ENCODE measurements at places on chromosomes 2 and 18.

GRCh38 chr2:47301277-47301618, 101.7 kb upstream of the MSH2 start:
- DNase-seq: no peak

DNA sequence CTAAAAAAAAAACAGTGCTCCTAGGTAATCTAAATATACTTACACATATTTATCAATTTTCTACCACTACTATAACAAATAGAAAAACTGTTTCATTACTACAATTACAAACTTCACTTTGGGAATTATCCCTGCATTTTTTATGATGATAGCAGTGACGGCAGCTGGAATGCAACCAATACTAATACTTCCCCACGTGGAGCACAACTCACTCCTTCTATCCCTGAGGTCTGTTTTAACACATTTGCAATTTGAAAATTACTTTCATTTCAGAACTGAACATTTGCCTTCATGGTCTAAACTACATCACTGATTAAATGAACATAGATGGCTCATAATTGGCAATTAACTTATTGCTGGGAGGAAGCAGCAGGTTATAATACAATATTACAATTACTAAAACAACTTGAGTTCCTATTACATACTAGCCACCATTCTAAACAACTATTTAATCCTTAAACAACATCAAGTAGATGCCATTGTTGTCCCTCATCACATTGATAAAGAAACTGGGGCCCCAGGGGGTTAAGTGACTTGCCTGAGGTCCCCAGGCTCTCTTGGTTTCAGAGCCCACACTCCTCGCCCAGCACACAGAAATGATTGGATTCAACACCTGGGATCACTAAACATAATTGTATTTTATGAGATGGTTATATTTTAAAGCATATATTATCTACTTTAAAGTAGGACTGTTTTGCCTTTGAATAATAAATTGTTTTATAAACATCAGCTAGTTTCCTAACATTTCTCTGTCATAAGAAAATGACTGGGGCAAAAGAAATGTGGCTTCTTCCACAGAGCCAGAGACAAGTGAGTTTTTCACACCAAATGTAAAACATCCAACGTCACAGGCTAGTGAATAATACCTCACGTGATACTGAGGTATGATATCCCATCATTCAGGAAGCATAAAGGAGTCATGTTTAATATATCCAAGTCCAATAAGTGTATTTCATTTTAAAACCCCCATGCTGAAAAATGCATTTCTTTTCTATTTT, 6.2 kb downstream of the COLEC12 start:
- no peak for DNase-seq

DNA sequence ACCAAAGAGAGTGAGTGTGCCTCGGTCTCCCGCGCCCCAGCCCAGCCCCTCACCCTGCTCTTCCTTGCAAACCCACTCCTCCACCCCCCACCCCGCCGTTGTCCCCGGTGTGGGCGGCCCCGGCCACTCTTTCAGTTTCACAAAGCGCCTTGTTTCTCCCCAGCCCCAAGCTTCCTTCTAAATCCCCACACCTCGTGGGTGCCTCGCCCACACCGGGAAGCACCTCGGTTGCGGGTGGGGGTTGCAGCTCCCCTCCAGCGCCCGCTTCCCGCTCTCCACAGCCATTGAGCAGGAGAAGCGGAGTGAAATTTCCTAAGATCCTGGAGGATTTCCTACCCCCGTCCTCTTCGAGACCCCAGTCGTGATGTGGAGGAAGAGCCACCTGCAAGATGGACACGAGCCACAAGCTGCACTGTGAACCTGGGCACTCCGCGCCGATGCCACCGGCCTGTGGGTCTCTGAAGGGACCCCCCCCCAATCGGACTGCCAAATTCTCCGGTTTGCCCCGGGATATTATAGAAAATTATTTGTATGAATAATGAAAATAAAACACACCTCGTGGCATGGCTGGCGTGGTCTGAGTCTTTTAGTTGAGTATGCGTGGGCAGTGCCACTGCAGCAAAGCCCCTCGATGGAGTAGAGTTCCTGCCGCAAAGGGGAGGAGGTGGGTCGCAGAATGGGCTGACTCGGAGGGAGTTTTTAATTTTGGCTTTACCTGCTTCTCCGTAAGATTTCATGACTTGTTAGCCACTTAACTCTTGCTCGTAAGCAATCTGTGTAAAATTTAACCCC, 848 bp downstream of the TMSB10 start:
- no peak for DNase-seq

DNA sequence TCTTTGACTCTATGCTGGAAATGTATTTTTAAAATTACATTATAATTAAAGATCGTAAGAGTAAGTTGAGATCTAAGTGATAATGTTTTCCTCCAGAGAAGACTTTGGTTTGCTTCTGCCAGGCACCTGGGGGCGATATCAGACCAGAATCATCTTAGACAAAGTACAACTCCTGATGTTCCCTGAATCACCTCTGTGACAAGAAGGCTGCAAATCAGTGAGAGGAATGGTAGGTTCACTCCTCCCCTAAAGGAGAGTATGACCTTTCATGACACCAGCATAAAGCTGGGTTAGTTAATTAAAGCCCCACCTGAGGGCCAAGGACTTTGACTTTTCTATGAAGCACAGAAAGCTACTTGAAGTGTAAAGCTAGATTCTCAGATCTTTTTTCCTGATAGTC, 114.4 kb upstream of the DTNA start:
- no peak for DNase-seq

DNA sequence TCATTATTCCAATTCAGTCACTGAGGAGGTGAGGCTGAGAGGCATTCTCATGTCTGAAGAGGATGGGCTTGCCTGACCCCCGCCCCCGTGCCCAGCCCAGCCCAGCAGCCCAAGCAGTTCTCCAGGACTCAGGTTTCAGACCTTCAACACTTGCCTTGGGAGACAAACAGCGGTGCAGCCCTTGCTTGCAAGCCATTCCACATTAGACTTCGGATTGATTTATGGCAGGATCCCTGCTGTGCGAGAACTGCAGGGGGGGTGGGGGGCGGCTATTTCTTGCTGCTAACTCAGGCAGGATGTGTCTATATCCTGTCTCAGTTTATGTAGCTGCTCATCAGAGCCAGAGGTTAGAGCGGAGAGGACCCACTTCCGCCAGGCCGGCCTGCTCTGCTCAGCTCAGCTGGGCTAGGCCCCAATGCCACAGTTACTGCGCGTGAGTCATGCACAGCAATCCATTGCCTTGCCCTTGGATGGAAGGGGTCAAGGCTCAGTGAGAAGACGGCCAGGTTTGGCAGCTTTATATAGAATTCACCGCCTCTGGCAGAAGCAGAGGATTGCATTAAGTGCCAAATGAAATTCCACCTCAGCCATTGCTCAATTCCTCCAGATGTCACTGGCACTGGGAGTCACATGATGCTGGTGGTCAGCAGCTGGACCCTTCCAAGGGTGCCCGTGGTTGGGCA, 1.8 kb downstream of the GYPC start:
- DNase-seq: no peak

DNA sequence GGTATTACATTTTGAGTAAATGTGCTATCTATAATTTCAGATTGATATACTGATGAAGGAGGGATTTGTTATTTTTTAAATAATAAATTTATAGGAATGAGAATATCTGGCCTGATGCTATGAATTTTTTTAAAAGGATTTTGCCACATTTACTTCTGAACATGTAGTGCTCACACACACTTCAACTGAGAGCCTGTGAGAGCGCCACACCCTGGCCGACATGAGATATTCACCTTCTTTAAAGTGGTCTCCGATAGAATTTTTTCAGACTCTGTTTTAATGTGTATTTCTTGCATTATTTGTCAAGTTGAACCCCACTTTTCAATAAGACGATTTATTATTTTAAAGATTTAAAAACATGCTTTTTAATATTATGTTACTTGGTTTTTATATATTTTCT, 813.3 kb downstream of the DCC start:
- no peak for DNase-seq

DNA sequence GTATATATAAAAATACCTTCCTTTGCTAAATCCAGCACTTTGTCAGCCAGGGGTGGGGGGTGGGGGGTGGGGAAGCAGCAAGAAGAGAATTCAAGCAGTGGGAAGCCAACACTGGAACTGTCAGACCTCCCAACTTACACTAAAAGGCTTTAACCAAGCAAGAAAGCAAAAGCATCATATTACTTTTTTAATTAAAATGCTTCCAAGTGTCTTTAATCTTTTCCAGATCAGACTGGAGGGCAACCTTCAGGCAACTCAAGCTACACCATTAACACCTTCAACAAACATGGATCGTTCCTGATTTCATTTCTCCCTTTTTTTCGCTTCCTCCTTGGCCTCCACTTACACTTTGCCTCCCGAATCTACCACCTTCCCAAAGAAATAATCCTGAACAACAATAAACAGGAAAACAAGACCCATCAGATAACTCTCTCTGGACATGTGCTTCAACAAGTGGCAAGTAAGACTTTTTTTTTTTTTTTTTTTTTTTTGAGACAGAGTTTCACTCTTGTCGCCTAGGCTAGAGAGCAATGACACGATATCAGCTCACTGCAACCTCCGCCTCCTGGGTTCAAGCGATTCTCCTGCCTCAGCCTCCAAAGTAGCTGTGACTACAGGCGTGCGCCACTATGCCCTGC, 35.5 kb downstream of the ZNF521 start:
- DNase-seq: no peak

- DNase-seq: no peak
These were observed 50.8 kb upstream of the TMEM87B start for GRCh38 chr2:112004253-112004645.

DNA sequence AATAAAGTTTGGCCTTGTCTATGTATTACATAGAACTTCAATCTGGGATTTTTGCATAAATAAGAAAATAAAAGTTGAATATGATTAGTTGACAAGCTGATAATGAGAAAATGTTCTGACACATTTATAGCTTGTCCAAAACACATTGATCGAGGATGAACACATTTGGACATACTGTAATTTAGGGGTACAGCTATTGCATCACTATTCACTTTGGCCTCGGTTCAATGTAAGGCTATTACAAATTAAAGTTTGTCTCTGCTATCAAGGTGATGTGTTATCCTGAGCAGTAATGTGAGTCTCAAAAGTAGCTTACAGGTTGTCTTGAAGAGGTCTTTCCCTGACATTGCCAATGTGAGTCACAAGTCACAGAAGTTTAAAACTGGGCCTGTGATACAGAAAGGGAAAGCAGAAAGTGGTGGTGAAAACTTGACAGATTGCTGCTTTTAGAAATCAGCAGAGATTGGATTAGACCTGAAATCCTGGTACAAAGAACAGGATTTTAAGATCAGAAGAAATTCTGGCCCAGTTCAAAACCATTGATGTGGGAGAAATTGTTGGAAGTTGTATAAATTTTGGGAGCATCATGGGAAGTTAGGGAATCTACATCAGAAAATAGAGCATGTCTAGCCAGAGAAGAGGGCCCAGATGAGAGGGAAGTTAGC, 674.1 kb downstream of the NYAP2 start:
- no peak for DNase-seq

- DNase-seq: no peak
These were observed 1359.7 kb upstream of the NRXN1 start for GRCh38 chr2:52391621-52392020.

DNA sequence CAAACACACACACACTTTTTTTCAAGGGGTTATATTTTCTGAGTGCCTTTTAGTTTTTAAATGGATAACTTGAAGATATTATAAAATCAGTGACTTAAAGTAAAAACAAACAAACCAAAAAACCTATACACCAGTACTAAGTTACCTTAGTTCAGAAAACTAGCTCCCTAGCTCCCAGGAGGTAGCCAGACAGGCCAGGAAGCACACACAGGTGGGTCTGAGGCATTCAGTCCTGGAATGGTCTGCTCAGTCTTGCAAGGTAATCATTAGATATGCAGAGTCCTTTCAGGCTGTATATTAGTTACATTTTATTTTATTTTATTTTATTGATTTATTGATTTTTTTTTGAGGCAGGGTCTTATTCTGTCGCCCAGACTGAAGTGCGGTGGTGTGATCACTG, 10.7 kb upstream of the DYNC2LI1 start:
- no peak for DNase-seq

All from NCI-H1694 (cell line).